ENCODE measurements at places on chromosomes 11 and 22.

GRCh38 chr11:128840137-128840536 lies 27.0 kb downstream of the KCNJ1 start:
- DNase-seq: no peak

GRCh38 chr11:56474729-56475235 lies 1.6 kb upstream of the OR5M3 start:
- no peak for DNase-seq

GRCh38 chr11:46247659-46248058 lies 29.8 kb upstream of the CREB3L1 start:
- DNase-seq: no peak

- DNase-seq: no peak
These were observed 8.7 kb upstream of the MS4A4E start for GRCh38 chr11:60251485-60252212.

GRCh38 chr11:22556381-22556780 lies 69.2 kb downstream of the FANCF start:
- no peak for DNase-seq

DNA sequence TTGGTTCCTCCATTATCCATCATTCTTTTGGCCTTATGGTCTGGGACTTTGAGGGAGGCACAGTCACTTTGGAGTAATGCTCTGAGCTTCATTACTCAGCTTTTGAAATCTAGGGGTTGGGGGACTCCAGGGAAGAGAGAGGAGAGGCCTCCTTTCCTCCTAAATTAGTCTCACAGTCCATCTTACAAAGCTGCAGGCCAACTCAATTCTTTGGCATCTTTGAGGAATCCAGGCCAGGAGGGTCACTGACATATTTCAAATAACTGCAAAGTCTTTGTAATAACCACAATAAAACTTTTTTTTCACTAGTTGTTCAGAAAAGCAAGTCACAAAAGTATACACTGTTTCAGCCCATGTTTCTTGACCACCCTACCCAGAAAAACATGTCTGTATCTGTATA lies 73.3 kb upstream of the FAR1 start:
- DNase-seq: no peak

DNA sequence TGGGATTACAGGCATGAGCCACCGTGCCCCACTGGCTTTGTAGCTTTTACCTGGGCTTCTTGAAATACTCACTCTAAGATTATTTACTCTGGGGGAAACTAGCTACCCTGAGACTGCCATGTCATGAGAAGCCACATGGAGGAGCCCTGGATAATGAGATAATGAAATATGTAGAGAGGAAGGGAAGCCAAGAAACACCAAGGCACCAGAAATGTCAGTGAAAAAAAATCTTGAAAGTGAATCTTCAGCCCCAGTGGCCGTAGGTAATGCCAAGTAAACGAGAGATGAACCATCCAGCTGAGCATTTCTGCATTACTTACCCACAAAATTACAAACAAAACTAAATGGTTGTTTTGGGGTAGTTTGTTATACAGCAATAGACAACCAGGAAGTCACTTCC lies 125.6 kb downstream of the APIP start:
- DNase-seq: no peak

DNA sequence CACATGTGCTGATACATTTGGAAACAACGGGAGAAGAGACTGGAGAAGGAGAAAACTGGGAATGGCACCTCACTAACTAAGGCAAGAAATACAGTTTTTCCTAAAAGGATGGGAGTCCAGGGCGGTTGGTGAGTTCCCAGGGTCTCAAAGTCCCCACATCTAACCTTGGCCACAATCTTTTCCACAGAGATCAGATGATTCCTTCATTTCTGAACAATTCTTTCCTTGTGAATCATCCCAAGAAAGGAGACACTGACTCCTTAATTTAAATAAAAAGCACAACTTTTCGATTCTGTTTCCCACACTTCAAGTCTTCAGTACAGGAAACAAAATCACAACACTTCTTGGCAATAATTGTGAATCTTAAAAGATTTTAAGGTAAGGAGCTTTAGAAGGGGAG lies 384.7 kb downstream of the DCDC1 start:
- DNase-seq: no peak

GRCh38 chr22:34534101-34534500 lies 531.9 kb upstream of the ISX start:
- no peak for DNase-seq

- DNase-seq: no peak
These were observed 6.2 kb upstream of the ZNF280A start for GRCh38 chr22:22526125-22526912.

GRCh38 chr22:50674606-50675552 lies 2.3 kb downstream of the SHANK3 start:
- peak; percentile 90 for DNase-seq

GRCh38 chr11:84236436-84236835 lies 950.3 kb upstream of the CCDC90B start:
- no peak for DNase-seq

- no peak for DNase-seq
These were observed 23.5 kb upstream of the P2RY6 start for GRCh38 chr11:73248526-73249185.

DNA sequence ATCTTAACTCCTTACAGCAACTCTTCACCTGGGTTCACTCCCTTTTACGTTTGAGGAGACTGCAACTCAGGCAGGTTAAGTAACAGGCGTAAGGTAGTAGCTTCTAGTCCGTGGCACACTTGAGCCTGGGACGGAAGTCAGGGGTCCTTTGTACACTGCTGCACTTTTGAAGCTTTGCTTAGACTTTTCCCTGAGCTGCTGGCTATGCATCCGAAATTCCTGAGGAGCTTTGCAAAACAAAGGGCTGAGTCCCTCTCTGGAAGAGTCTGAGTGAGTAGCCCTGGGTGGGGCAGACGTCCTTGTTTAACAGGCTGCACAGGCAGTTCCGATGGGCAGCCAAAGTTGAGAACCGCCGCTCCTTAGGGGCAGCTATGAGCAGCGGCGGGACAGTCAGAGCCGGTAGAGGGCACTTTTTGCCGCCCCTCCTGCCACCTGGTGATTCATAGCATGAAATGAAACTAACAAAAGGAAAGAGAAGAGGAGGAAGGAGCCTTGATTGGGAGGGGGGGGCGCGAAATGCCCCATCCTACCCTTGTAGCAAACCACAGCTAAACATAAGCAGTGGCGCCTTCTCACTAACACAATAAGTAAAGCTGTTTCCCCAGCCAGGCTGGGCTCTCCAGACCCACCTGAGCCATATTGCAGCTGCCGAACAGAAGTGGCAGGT lies 1.4 kb downstream of the TMEM109 start:
- DNase-seq: peak; percentile 84

DNA sequence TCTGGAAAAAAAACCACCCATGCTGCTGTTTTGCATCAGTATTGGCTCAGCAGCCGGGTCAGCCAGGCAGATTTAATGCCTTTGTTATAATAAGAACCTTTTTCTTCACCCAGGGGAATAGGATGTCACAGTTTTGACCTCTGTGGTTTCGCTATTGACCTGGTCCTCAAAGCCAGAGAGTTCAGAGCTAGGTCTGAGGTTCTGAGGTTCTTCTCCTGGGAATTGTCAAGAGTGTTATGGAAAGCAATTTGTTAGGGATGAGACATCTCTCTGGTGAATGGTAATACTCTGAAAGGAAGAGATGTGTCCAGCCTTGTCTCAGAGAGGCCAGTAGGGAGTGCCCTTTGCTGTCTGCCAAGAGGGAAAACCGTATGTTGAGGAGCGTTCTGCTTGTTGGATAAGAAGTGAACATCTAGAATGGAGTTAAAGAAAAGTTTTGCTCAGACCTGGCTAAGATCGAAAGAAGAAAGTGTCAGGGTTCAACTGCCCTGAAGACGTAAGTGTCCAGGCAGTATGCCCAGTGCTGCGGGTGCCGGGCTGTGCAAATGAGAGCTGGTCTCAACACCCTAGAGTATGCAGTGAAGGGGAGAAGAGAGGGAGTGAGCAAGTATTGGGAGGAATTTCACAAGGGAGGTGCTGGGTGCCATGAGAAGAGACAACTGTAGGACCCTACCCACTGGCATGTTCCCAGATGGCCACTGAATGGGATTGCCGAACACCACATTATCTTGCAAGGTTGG lies 150.9 kb upstream of the TTC12 start:
- DNase-seq: no peak

Measured in upper lobe of right lung (tissue), 1 donor.